Dermis microvascular lymphatic vessel endothelial cell (primary cell): ENCODE measurements at places on chromosomes 2 and 18. TPM values are rescaled to one million over a fixed set of nuclear protein-coding genes. Genes with fewer than 3 reads are reported as not detected.

- no peak for DNase-seq
Measured at GRCh38 chr2:36399050-36399449, 43.5 kb downstream of the CRIM1 start.

GRCh38 chr2:123451542-123451941 lies 573.5 kb upstream of the CNTNAP5 start:
- DNase-seq = no peak

- DNase-seq = no peak
Measured at GRCh38 chr2:203798296-203799087, 69.1 kb upstream of the CTLA4 start.

GRCh38 chr2:19073522-19073921 lies 284.9 kb downstream of the OSR1 start:
- DNase-seq = no peak

Gene OR6B2
- not detected in 2 replicates for total RNA-seq

GRCh38 chr2:40403233-40403836 lies 48.6 kb downstream of the SLC8A1 start:
- no peak for DNase-seq

- no peak for DNase-seq
Measured at GRCh38 chr2:34719206-34719605, 1120.1 kb upstream of the FAM98A start.

- DNase-seq = no peak
Measured at GRCh38 chr2:179446476-179447141, 182.0 kb upstream of the SESTD1 start.

DNA sequence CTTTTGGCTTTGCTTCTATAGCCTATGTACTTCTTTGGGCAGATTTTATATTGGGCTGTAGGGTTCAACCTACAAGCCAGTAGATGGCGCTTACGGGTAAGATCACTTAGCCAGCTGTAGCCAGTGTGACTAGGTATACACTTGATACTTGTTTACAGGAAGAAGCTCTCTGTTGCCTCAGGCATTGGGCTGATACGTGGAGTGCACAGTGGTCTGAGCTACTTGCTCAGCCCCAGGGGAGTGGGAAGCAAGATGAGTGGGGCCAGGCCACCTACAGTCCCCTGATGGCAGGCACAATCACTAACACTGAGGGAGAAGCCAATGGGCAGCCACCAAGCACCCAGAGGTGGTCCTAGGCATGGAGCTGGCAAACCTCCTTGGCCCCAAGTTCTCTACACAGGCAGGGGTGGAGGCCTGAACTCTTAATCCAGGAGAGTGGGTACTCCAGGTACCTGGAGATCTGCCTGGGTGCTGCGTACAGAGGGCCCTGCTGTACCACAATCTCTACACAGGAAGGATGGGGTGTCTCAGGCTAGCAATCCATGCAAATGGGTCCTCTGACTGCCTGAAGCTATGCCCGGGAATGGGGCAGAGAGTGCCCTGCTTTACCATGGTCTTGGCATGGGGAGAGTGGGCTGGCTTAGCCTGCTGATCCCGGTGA lies 122.2 kb downstream of the NCOA1 start:
- peak; percentile 26 for DNase-seq

Gene ERMN
- not detected in 2 replicates for total RNA-seq

DNA sequence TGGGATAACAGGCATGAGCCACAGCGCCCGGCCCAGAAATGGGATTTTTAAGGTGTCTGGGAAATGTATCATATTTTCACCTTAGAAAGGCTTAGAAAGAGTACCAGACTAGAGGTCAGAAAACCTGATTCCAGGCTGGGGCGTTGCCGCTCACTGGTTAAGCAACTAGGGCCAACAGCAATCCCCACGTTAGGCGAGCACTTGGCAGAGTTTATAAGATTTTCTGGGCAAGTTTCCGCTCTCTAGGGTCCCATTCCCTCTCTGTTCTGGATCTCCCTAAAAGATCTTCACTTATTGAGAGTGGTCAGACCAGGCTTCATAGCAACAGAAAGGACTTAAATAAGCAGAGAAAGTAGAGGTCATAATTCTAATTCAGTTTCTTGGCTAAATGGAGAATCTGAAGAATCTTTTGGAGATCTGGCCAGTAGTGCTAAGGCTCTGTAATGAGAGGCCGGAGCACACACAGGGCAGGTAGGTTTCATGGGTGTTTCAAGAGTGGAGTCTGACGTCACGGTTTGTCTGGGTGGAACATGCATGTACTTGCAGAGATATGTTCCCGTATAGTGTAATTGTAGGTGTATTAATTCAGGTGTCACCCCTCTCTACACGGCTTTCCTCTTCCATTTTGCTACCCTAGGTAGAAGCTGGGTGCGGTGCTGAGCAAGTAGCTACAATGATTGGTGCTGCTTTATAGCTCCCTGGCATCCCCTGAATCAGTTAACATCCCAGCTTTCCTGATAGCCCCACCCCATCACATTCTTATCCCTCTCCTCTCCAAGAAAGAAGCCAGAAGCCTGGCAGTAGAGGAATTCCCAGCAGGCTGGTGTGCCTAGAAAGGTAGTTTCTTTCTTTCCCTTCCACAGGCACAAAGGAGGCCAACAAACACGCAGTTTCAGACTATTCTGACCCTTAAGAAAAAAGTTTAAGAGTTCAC lies 4.4 kb upstream of the SMAD7 start:
- no peak for DNase-seq

- no peak for DNase-seq
Measured at GRCh38 chr18:49813069-49813318, 339 bp downstream of the ACAA2 start.

- peak; percentile 40 for DNase-seq
Measured at GRCh38 chr2:241391892-241392665, 36.0 kb downstream of the FARP2 start.

Gene ASXL2
- 4.1 and 7.2 TPM in 2 replicates for total RNA-seq

Gene GULP1
- 2.5 and 2.6 TPM in 2 replicates for total RNA-seq

Gene CFAP221
- total RNA-seq = under 0.01 TPM in 1 of 2 replicates, not detected in the other

DNA sequence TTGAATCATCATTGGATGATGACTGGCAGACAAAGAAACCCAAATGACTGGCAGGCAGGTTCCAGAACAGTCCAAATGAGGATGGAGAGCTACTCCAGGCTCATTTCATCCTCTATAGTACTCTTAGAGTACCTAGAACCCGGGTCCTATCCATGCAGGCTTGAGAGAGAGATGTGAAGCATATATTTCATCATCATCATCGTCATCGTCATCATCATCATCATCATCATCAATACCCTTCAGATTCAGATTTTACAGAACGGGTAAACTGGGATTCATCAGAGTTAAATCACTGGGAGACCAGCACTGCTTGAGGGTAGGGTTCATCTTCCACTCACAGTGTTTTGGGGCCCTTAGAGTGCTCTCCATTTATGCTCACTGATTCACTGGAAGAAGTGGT lies 52.3 kb downstream of the PAX8 start:
- no peak for DNase-seq

GRCh38 chr2:100004959-100005387 lies 137.4 kb downstream of the AFF3 start:
- DNase-seq = no peak

GRCh38 chr2:106695919-106696318 lies 190.0 kb downstream of the ST6GAL2 start:
- no peak for DNase-seq

- DNase-seq = no peak
Measured at GRCh38 chr2:84861539-84861938, 19.3 kb downstream of the TRABD2A start.

DNA sequence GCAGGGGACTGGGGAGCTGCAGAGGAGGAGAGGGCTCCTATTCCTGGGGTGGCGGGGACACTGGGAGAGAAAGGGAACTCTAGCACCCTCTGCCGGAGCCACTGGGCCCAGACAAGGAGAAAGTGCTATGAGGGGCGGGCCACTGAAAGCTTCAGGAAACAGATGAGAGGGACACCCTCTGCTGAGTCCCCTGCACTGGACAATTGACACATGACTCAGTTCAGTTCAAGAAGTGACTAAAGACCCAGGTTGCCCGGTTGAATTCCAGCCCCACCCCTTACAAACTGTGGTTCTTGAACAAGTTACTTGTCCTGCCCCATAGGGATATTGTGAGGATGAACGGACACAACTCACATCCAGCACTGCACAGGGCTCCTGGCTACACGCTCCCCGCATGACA lies 5.0 kb downstream of the RUFY4 start:
- DNase-seq = no peak

DNA sequence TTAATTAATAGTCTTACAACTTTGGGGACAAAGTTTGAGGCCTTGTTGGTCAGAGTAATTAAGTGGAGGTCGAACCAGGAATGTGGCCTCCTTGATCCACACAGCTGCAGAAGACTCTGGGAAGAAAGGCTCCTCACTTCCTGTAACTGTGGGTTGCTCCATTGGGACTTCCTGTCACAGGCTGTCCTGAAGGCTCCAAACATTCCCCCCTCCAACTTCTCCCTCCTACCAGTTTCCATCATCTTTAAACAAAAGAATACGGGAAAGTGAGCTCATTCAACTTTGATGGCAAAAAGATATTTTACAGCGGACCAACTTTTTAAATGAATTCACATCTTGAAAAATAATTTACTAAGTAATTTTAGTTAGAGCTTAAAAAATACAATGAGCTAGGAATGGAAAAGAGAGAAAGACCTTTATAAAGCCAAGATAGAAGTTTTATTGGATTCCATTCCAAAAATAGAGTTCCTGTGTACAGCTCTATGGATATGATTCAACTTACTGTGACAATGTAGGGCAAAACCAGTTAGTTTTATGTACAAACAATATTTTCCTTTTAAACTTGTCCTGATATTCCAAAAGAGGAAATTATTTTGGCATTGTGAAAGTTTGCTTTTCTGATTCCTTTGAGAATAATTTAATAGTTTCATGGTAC lies 212.0 kb upstream of the NABP1 start:
- DNase-seq = peak; percentile 51

Gene NETO1
- not detected in 2 replicates for total RNA-seq

- peak; percentile 53 for DNase-seq
Measured at GRCh38 chr2:199488772-199489400, 31.1 kb upstream of the SATB2 start.

- no peak for DNase-seq
Measured at GRCh38 chr2:215832791-215833190, 180.6 kb downstream of the MREG start.

GRCh38 chr2:62292190-62292589 lies 96.3 kb downstream of the B3GNT2 start:
- DNase-seq = peak; percentile 31

DNA sequence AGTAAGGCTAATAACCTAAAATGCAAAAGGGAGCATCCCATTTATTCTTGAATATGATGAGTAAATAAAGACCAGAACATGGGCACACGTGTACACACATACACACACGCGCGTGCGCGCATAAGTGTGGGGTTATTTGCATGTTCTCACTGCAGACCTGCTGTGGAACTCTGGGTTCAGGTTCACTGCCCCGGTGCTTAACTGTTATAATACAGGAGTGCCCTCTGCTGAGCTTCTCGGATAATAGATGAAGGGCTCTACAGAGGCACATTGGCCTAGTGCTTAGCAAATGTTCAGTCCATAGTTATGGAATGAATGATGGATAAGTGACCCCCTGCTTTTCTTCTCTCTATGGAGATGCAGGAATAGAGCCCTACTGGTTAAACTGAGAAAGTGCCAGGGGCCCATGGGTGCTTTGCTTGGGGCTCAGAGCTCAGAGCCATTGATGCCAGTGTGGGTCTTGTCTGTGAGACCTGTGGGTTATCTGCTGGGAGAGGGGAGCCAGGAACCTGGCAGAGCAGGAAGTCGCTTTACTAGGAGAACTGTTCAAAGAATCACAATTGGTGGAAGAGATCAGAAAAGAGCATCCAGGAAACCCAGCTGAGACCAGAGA lies 3.6 kb upstream of the ARL4C start:
- peak; percentile 75 for DNase-seq

GRCh38 chr18:25457126-25457525 lies 105.2 kb upstream of the ZNF521 start:
- no peak for DNase-seq

DNA sequence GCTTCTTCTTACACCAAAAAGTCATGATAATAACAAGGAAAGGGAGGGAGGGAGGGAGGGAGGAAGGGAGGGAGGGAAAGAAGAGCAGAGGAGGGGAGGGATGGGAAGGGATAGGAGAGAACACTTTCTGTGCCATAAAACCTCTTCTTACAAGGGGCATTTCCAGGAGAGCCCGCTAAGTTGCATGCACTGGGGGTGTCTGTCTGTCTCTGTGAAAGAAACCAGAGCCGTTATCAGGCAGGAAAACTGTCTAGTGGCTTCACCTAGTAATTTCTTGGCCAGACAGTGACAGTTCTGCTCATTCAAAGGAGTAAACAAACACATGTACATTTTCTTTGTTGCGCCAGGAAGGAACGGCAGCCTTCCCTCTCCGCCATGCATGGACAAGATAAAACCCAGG lies 45.8 kb downstream of the AQP12A start:
- DNase-seq = no peak

GRCh38 chr18:23155537-23155936 lies 20.3 kb downstream of the CABLES1 start:
- no peak for DNase-seq

Gene FARP2
- total RNA-seq = 29.4 and 37.0 TPM in 2 replicates

GRCh38 chr18:55137602-55138001 lies 178.3 kb upstream of the CCDC68 start:
- no peak for DNase-seq

- no peak for DNase-seq
Measured at GRCh38 chr18:14100503-14101286, 31.5 kb downstream of the ZNF519 start.

GRCh38 chr18:49725809-49726674 lies 87.3 kb downstream of the ACAA2 start:
- no peak for DNase-seq

Gene EN1
- not detected in 2 replicates for total RNA-seq

Gene IL36B
- total RNA-seq = not detected in 2 replicates

Gene FAHD2B
- 6.7 and 8.9 TPM in 2 replicates for total RNA-seq

DNA sequence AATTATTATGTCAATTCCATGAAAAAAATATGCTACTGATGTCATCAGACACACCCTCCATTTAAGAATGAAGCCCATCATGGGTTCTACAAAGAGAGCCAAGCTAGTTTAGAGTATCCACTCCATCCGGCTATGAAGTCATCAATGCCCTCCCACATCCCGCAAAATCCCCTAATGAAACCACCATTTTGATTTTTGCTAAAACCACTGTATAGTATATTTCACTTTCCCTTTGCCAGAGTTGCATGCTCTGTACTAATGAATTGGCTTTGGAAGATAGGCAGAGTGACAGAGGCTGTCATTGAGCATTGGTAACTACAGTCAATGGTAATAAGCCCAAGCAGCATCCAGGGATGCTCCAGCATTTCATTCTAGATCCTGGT lies 118.6 kb downstream of the ANKRD44 start:
- DNase-seq = no peak

Gene GYPC
- total RNA-seq = 377 and 661 TPM in 2 replicates

DNA sequence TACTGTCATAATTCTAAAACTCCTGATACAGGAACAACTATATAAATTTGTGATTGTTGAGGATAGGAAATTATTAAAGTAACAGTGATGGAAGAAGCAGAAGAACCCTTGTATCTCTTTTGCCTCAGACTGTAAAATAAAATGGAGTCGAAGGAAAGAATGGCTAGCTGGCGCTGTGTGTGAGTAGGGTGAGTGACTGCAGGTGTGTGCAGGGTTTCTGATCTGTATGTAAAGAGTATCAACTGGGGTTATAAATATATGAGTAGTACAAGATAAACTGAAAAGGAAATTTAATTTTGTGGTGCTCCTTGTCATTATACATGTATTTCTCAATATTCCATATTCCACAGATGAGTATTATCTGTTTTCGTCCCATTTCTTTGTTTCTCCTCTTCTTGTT lies 15.2 kb downstream of the POLI start:
- no peak for DNase-seq
